ENCODE measurements at places on chromosomes 5 and 9. TPM values are rescaled to one million over a fixed set of nuclear protein-coding genes. Genes with fewer than 3 reads are reported as not detected.
A peak's percentile ranks its signal among the peaks of the same experiment; 100 is the strongest.

GRCh38 chr9:99167119-99167518, 54.6 kb downstream of the ALG2 start:
- DNase-seq: no peak
- H3K36me3 ChIP-seq: no peaks in the 10 kb centered on the region
- H3K27me3 ChIP-seq: no peaks in the 10 kb centered on the region

DNA sequence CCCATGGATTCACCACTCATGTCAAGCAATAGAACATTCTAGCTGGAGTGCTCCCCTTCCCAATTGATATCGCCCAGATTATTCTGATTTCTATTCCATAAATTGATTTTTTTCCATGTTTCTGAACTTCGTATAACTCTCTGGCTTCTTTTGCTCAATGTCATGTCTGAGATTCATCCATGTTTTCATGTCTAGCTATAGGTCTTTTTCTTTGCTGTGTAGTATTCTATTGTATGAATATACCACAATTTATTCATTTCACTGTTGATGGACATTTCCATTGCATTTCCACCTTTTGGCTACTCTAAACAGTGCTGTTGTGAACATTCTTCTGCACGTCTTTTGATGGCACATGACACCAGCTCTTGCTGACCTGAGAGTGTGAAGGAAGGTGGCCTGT, 19.6 kb downstream of the PTPA start:
- no peak overlapping the region for H3K4me3 ChIP-seq
- H3K27me3 ChIP-seq: no peaks in the 10 kb centered on the region
- no peak for DNase-seq
- H3K27ac ChIP-seq: no peak overlapping the region

Gene PFN3
- total RNA-seq: not detected

DNA sequence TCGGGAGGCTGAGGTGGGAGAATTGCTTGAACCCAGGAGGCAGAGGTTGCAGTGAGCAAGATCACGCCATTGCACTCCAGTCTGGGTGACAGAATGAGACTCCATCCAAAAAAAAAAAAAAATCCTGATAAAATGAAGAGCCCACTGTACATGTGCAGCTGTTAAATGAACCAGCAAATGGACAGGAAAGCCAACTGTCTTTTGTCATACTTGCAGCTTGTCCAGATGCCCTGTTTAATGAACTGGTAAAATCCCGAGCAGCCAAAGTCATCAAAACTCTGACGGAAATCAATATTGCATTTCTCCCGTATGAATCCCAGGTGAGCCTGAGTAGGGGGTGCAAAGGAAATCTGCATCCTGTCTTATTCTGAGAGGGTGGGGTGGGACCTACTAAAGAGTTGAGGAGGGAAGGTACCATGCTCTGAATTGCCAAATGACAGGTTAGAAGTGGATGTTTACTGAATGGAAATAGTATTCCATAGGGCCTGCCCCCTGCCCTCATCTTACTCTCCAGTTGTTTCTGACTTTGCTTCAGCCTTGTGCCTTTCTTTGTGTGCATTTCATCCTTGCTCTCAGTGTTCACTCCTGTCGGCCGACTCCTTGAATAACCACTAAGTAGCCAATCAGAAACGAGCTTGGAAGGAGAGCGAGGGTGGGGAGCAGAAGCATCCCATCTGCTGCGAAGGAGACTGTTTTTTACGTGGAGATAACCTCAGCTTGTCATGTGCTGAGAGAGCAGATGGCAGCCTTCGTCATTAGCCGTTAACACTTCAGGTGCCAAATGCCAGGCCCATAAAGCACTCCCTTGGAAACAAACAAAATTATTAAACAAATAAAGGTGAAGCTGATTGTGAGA, 45.7 kb upstream of the CFAP157 start:
- H3K4me3 ChIP-seq: no peak overlapping the region
- H3K36me3 ChIP-seq: peaks cover 65% of the 10 kb centered on the region
- no peaks in the 10 kb centered on the region for H3K4me1 ChIP-seq

Gene SUSD3
- total RNA-seq: 4.1 TPM

Gene PCDHA1
- total RNA-seq: not detected

GRCh38 chr5:157575381-157576020, at the start of gene ADAM19:
ADAM19 (minus strand) TSS chr5:157575775; CDS start chr5:157575696, 79 bp downstream.
- no peaks in the 10 kb centered on the region for H3K27me3 ChIP-seq
- H3K36me3 ChIP-seq: no peaks in the 10 kb centered on the region
- peaks cover 41% of the 10 kb centered on the region for H3K4me1 ChIP-seq
- H3K4me3 ChIP-seq: peak within 1 kb of the TSS; percentile 91

DNA sequence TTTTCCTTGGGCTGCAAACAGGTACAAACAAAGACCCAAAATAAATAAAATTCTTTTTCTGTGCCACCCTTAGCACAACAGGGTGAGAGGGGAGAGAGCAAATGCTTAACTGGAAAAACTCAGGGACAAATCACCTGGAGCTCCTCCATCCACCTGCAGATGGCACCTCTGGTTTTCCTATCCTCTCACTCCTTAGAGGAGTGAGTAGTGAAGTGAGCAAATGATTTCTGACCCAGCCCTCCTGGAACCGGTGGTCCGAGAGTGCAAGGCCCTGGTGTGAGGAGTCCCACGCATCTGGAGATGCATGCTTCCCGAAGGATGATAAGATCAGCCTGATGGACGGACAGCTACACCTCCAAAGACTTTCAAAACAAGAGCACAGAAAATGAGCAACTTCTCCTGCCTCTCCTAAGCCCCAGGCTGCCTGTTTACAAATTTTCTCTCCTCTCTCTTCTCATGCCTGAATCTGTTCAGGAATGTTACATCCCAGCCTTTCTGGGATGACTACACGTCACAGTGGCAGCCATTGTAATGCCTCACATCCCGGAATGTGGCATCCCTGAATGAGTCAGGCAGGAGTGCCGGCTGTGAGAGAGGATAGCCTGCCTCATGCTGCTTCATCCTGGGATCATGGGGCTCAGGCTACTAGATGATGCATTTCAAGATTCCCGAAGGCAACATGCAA, 86.4 kb downstream of the ADRB2 start:
- H3K36me3 ChIP-seq: no peaks in the 10 kb centered on the region
- H3K27ac ChIP-seq: peak overlapping the region; percentile 80
- no peak for DNase-seq
- H3K4me1 ChIP-seq: peaks cover 63% of the 10 kb centered on the region
- no peaks in the 10 kb centered on the region for H3K27me3 ChIP-seq
- no peak overlapping the region for H3K4me3 ChIP-seq

DNA sequence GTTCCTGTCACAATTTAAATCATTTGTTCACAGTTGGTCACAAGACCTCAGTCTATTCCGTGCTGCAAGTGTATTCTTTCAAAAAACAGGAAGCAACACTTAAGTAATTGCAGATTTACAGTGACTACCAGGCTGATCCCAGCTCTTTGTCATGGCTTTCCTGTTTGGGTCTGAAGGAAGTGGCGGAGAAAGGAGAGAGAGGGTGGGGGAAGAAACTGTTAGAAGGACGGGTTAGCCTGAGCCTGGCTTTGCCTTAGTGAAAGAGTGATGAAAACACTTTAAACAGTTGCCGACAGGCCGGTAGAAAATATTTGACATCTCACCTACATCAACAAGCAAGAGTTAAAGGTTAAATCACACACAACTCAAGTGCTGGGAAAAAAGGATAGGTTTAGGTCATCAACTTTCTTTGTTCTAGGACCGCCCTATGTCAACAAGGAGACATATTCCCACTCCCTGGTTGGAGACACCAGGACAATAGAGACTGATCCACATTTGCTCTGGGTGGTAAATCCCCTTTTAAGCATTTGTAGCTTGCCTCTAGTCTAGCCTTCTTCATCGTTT, 102.2 kb upstream of the DAB2 start:
- DNase-seq: no peak
- H3K27ac ChIP-seq: peak overlapping the region; percentile 59
- H3K36me3 ChIP-seq: no peaks in the 10 kb centered on the region
- peaks cover 14% of the 10 kb centered on the region for H3K4me1 ChIP-seq

DNA sequence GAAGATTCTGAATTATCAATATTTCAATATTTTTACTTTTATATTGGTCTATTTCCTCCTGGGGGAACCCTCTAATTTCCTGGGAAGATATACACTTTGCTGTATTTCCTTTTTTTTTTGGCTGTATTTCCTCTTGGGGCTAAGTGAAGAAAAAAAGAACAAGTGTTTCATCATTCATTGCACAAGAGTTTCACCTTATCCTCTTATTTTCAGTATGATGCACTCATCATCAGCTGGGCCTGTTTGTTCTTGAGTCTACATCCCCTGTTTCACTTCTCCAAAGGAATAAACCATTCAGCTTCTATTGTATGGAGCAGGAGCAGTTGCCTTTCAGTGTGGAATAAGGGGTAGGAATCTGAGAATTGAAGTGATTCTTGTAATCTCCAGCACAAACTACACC, 210.8 kb downstream of the FAM170A start:
- H3K36me3 ChIP-seq: no peaks in the 10 kb centered on the region
- DNase-seq: no peak
- H3K4me3 ChIP-seq: no peak overlapping the region
- H3K27me3 ChIP-seq: no peaks in the 10 kb centered on the region
- H3K27ac ChIP-seq: no peak overlapping the region

DNA sequence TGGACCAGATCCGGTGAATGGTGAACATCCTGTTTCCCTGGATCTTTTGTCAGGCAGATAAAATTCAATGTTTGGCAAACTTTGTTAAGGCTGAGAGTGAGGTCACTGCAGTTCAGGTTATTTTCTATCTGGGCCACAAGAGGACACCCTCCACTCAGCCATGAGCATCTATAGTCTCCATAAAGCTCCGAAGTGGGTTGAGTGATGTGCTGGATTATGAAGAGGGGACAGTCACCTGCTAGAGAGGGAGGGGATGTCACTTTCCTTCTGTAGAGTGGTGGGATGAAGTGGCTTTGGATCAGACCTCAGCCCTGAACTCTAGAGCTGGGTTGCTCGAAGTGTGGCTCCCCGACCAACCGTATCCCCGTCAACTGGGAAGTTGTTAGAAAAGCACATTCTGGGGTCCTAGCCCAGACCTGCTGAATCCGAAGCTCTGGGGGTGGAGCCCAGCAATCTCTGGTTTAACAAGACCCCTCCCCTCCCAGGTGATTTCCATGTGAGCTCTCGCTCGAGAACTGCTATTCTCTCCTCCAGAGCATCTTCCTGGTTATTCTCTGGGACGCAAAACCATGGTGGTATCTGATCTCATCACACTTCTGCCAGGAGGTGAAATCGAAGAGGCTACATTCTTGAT, 31.8 kb upstream of the FGF1 start:
- H3K4me1 ChIP-seq: peaks cover 9% of the 10 kb centered on the region
- no peaks in the 10 kb centered on the region for H3K36me3 ChIP-seq
- H3K4me3 ChIP-seq: no peak overlapping the region
- no peak for DNase-seq
- no peak overlapping the region for H3K27ac ChIP-seq

All from upper lobe of left lung (tissue), 6 donors.